ENCODE measurements at places on chromosomes 2 and 18.

- DNase-seq = no peak
These were observed 64.9 kb downstream of the CDH2 start for GRCh38 chr18:28112056-28112470.

- DNase-seq = no peak
These were observed 22.7 kb upstream of the ACMSD start for GRCh38 chr2:134815741-134816140.

DNA sequence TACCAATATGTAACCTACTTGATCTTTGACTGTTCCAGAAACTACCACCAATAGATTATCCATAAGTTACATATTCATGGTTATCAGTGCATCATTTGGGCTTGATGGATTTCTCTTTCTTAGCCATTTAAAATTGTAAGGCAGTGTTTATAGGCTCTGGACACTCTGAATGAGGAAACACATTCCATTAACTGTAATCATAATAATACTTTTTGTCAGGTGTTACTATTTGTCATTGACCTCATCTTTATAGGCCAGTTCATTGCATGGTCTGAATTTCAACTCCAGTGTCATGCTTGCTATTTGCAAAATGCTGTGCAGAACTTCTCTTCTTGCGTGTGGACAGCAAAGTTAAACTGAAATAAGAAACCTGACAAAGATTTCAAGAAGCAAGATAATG lies 1340.2 kb upstream of the ZEB2 start:
- DNase-seq = no peak

- no peak for DNase-seq
These were observed 15.8 kb downstream of the PKDCC start for GRCh38 chr2:42063431-42064171.

DNA sequence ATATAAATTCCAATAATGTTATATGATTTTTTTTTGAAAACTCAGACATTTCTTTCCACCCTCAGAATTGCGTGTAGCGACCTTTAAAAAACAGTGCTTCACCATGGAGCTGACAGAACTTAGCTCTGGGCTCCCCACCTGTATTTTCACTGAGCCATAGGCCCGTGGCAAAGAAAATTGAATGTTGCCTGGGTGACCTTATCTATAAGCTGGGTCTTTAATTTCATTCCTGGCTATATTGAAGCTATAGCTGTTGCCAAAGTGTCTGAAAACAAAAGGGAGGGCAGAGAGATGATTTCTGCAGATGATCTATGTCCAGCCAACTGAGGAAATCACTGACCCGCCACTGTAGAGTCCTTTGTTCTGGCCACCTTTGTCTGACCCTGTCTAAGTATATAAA lies 411.7 kb downstream of the PTPRM start:
- no peak for DNase-seq

Measured in renal pelvis (tissue), 12 donors.